ENCODE measurements at places on chromosomes 11 and 22.
A peak's percentile ranks its signal among the peaks of the same experiment; 100 is the strongest.

GRCh38 chr11:79017811-79018210, 423.0 kb downstream of the TENM4 start:
- no peak for DNase-seq

- DNase-seq = no peak
These were observed 110.3 kb downstream of the WNT7B start for GRCh38 chr22:45866646-45867117.

- DNase-seq = no peak
These were observed 33.0 kb upstream of the DBX1 start for GRCh38 chr11:20193307-20193706.

- no peak for DNase-seq
These were observed 13.3 kb downstream of the ARHGAP1 start for GRCh38 chr11:46686886-46687795.

- DNase-seq = no peak
These were observed 458.5 kb downstream of the BRD1 start for GRCh38 chr22:49368976-49369725.

- DNase-seq = no peak
These were observed 11.5 kb downstream of the C1QTNF6 start for GRCh38 chr22:37176464-37177061.

DNA sequence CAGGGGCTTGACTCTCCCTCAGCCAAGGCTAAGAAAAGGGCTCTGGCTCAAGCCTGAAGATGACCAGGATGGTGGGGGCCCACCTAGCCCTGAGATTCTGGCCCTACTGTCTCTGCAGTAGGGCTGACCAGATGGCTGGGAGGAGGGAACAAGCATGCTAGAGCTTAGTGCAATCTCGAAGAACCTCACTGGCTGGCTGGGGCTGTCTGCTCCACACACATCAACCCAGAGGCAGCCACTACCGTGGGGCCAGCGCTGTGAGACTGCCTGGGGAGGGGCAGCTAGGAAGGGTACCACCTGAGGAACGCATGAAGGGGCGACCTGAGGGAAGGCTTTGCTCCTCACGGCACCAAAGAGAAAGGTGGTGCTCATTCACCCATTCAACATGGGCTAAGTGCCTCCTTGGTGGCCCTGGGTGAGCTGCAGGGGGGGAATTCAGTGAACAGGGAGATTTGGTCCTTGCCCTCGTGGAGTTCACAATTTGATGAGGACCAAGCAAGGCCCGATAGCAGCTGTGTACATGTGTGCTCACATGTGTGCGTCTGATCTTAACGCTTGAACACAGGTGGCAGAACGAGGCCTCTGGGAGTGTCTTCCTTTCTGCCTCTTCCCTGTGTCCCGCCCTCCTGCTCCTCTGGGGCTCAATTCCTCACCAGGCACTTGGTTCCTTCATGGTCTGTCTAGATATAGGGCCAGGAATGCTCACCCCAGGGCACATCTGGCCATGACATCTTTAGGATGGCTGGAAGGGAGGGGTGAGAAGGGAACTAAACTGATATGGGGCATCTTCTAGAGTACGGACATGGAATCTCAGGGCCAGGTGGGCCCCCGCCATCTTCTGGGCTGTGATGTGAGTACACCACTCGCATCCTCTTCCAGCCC, 102.3 kb upstream of the PITPNB start:
- DNase-seq = no peak

- no peak for DNase-seq
These were observed 17.1 kb upstream of the SYTL2 start for GRCh38 chr11:85827748-85828639.

GRCh38 chr11:113729456-113729855, 23.3 kb upstream of the TMPRSS5 start:
- DNase-seq = no peak

- peak; percentile 42 for DNase-seq
These were observed 511 bp downstream of the DGKZ start for GRCh38 chr11:46347637-46348311.

GRCh38 chr11:111663820-111664219, 61.6 kb downstream of the SIK2 start:
- DNase-seq = no peak

GRCh38 chr11:99505316-99505715, 484.6 kb downstream of the CNTN5 start:
- no peak for DNase-seq

GRCh38 chr11:111715142-111715816, 50.9 kb downstream of the PPP2R1B start:
- DNase-seq = no peak

- DNase-seq = no peak
These were observed 134.9 kb upstream of the TENM4 start for GRCh38 chr11:79575701-79576100.

DNA sequence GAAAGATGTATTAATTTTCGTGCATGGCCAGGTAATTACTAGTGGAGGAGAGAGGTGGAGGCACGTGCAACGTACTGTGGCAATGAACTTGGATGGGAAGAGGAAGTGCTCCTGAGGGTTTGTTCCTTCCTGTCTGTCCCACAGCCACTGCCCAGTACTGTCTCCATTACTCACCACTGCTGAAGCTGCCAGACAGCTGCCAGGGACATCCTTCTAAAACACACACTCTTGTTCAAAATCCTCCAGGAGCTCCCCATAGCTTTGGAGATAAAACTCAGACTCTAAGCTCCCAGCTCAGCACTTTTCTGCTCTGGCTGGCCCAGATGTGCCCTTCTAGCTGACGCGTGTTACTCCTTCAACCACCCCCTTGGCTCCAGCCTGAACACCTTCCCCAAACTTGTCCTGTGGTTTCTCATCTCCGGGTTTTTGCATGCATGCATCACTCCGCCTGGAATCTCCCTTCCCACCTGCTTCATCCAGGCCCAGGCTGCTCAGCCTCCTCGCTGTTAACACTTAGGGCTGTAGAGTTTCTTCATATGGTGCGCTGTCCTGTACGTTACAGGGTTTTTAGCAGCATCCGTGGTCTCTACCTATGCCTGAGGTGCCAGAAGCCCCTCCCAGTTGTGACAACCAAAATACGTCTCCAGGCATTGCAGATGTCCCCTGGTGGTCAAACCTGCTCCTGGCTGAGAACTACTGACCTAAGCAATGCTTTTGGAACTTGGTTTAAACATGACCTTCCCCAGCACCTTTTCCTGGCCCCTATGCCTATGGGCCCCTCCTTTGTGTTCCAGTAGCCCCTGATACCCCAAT, 69.5 kb downstream of the C11orf91 start:
- DNase-seq = no peak

DNA sequence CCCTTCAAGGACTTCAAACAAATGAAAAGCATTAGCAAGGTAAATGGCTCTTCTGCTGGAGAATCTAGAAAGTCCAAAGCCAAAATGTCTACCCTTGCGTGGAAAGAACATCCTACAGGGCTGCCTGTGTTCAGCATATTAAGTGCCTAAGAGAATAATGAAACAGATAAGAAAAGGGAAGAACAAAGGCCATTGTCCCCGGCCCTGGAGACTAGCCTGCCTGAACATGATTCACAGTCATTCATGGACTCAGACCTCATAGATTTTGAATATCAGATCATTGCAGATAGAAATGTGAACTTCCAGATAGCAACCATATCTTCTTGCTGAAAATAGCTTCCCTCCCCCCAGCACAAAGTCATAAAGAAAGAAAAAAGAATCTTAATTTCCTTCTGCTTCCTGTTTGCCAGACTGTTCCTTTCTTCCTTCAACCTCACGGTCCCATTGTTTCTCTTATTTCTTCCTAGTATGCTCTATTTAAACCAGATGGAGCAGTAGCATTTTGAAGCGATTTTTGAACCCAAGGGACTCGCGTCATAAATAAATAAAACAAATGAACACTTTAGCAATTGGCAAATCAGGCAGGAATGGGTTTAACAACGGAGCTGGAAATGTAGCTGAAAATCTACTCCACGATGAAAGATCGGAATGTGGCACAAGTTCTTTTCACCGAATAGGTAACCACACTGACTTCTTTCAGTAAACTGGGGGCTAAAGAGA, 408.2 kb upstream of the CCDC90B start:
- DNase-seq = no peak

- no peak for DNase-seq
These were observed 18.1 kb downstream of the SMARCB1 start for GRCh38 chr22:23804781-23805291.

GRCh38 chr11:75198278-75198973, 42.1 kb upstream of the TPBGL start:
- DNase-seq = no peak

DNA sequence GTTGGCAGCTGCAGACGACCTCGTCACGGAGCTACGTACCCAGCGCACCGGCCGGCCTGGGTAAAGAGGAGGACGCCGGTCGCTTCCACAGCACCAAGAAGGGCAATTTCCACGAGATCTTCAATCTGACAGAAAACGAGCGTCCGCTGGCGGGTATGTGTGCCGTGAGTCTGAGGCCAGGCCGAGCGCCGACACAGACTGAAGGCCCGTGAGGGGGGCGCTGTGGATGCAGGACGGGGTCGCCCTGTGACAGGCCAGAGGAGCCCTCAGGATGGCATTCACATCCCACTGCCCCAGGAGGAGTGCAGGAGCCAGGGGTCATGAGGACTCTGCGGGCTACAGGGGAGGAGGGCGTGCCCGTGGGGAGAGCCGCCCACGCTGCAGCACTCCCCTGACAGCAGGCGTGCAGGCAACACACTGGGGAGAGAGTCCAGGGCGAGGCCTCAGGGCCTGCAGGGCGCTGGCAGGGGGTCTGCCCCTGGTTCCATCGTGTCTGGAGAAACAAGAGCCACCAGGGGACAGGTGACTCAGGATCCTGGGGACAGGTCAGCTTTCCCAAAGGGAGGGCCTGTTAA, 53.6 kb downstream of the GRAMD4 start:
- DNase-seq = peak; percentile 35

- DNase-seq = no peak
These were observed 68.0 kb downstream of the RSF1 start for GRCh38 chr11:77752516-77752915.

- DNase-seq = peak; percentile 4
These were observed 1022.0 kb downstream of the TBC1D22A start for GRCh38 chr22:47784367-47784983.

DNA sequence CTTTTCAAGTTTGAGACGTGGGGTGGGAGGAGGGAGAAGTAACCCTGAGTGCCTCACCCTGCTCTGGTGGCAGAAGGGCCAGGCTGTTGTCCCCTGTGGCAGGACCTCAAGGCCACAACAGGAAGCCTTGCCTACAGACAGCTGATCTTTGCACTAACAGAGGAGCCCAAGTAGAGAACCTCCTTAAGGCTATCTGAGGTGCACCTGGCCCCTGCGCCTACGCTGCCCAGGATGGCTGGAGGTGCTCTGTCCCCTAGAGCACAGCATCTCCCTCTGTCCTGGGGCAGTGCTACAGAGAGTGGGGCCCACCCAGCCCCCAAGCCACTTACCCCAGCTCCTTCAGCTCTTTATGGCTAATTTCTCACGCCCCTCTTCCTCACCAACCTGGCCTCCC, 27.0 kb downstream of the MYO7A start:
- DNase-seq = no peak

- DNase-seq = no peak
These were observed 1.1 kb upstream of the ALG8 start for GRCh38 chr11:78140392-78141077.

DNA sequence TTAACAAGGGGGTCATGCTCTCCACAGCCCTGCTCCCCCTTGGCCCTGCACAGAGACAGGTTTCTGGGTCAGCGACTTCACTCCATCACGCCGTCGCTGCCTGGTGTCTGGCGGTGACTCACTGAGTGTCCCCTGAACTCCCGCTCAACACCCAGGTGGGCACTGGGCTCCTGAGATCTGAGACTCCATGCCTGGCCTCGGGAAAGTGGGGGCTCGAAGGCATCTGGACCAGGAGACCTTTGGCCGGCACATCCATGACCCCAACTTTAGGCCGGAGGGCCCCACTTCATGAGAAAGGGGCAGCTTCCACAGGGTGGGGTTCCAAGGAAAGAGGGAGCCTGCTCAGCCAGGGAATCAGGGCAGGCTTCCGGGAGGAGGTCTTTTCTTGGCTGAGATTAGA, 79.3 kb upstream of the PRR5 start:
- DNase-seq = no peak

- DNase-seq = no peak
These were observed 64.8 kb downstream of the RPUSD4 start for GRCh38 chr11:126146454-126147192.

- no peak for DNase-seq
These were observed 45.0 kb upstream of the FIBIN start for GRCh38 chr11:26948881-26949280.

DNA sequence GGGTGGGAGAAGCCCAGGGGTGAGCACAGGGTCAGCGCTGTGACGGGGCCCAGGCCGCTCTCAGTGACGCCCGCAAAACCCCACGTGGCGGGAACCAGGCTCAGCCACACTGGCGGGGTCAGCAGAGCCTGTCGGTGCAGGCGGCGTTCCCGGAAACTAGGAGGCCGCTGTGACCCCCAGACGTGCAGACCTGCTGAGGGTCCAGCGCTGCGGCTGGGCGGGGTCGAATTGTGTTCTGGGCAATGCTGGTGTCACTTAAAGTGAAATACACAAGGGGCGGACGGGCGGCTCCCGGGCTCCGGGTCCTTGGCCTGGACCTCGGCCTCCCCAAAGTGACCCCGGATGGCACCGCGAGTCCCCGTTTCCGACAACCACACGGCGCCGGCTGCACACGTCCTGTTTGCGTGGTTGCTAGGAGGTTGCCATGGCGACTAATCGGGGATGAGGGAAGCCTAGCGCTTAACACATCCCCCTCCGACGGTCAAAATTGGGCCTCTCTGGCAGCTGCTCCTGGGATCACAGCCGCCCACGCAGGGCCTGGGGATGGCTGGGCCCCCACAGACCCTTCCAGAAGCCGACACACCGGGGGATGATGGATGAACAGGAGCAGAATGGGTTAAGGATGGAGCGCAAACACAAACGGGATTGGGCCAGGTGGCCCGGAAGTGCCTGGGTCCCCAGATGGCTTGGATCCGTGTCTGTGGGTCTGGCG, 81.7 kb upstream of the PRR5 start:
- DNase-seq = peak; percentile 72

GRCh38 chr11:96167203-96167758, 175.7 kb downstream of the MAML2 start:
- DNase-seq = no peak

GRCh38 chr11:108680271-108680670, 15.4 kb downstream of the DDX10 start:
- no peak for DNase-seq

GRCh38 chr11:8610532-8611116, 16.6 kb upstream of the STK33 start:
- DNase-seq = peak; percentile 10

- DNase-seq = no peak
These were observed 98.1 kb downstream of the CEP164 start for GRCh38 chr11:117425679-117426296.

DNA sequence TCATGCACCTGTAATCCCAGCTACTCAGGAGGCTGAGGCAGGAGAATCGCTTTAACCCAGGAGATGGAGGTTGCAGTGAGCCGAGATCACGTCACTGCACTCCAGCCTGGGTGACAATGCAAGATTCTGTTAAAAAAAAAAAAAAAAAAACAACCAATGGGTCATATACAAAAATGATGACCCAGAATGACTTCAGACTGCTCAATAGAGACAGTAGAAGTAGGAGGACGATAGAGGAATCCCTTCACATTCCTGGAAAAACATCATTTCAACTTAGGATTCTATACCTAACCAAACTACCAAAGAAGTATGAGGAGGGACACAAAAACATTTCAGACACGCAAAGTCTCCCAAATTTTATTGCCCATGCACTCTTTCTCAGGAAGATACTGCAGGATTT, 14.1 kb upstream of the CBX7 start:
- DNase-seq = no peak

Data from stimulated activated CD4-positive, alpha-beta T cell treated with anti-CD3 and anti-CD28 coated beads, Interleukin-2, amount 100 ng/mL, for 24 hours (primary cell).